ENCODE measurements at places on chromosomes 4 and X. TPM values are rescaled to one million over a fixed set of nuclear protein-coding genes. Genes with fewer than 3 reads are reported as not detected.

Gene MAOA
- 362 TPM for total RNA-seq

Gene SPANXN4
- not detected for total RNA-seq

Gene MBTPS2
- 9.6 TPM for total RNA-seq

DNA sequence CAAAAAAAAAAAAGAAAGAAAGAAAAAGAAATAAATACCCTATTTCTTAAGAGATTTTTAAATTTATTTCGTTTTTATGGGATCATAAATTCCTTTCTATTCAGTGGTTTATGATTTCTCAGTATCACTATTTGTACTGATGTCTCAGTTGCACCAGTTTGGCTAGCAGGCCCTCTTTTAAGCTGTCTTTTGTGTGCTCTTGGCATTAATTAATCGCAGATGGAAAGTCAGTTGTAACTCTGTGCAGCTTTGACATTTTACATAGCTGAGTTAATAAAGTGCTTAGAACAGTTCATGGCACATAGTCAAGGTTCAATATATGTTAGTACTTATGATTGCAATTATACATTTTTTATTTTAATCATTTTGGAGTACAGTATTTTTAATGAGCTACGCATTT is 123.7 kb upstream of the NUDT6 start:
- no peak for DNase-seq
- no peak overlapping the region for H3K27ac ChIP-seq
- no peak overlapping the region for H3K4me3 ChIP-seq

DNA sequence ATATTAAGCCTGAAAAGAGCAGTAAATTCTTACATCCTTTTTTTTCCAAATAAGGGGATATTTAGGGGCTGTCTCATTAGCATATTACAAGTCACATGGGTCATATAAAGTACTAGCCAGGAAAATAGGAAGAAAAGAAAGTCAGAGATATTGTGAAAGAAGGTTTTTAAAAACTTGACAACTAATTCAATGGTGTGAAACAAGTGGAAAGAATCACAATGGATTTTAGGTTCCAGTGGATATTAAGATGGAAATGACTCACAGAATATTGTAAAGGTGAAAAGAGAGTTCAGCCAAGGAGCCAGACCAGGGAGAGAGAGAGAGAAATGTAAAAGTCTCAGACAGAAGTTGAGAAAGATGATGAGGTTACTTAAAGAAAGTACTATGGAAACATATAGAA is 297.2 kb downstream of the IQCM start:
- H3K36me3 ChIP-seq, result no peaks in the 10 kb centered on the region
- DNase-seq, result no peak
- H3K27me3 ChIP-seq, result no peaks in the 10 kb centered on the region
- H3K27ac ChIP-seq, result no peak overlapping the region
- H3K4me1 ChIP-seq, result no peaks in the 10 kb centered on the region

DNA sequence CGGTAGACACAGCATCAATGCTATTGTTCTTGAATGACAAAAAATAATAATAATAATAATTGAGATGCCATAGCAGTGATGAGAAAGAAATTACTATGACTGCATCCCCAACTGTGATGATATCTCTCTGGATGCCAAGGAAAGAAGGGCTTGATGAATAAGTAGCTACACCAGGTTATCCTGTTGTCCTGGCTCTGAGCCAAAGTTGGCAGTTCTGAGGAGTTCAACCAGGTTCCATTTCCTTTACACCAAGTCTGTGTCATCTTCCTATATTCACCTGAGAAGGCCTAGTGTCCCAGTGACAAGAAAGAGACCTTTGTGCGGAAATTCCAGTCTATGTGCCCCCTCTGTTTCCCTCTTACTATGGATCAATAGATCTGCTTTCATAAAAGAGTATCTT is 3.4 kb upstream of the MAML3 start:
- H3K27me3 ChIP-seq, result no peaks in the 10 kb centered on the region
- DNase-seq, result no peak
- H3K27ac ChIP-seq, result no peak overlapping the region
- H3K4me3 ChIP-seq, result no peak overlapping the region
- no peaks in the 10 kb centered on the region for H3K4me1 ChIP-seq

- H3K27me3 ChIP-seq, result no peaks in the 10 kb centered on the region
- H3K4me3 ChIP-seq, result no peak overlapping the region
- no peak for DNase-seq
- no peak overlapping the region for H3K27ac ChIP-seq
- H3K36me3 ChIP-seq, result no peaks in the 10 kb centered on the region
Observed at GRCh38 chr4:145851511-145852201, 87.0 kb downstream of the ZNF827 start.

DNA sequence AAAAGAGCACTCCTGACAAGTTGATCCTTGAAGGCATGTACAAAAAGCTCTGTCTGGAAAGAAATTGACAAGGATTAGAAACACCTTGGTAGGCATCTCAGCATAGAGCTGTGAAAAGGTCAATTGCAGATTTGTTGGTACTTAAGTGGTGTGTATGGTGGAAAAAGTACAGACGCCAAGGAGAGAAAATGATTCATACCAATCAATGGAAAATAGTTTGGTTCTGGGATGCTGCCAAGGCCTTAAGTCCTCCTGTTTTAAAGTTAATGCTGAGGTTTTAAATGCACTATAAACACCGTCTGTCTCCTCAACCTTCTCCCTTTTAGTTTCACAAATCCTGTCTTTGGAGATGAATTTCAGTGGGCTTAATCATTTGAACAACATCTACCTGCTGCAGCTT is 524.1 kb downstream of the IL15 start:
- no peak overlapping the region for H3K4me3 ChIP-seq
- no peaks in the 10 kb centered on the region for H3K4me1 ChIP-seq
- DNase-seq, result no peak
- no peaks in the 10 kb centered on the region for H3K27me3 ChIP-seq

DNA sequence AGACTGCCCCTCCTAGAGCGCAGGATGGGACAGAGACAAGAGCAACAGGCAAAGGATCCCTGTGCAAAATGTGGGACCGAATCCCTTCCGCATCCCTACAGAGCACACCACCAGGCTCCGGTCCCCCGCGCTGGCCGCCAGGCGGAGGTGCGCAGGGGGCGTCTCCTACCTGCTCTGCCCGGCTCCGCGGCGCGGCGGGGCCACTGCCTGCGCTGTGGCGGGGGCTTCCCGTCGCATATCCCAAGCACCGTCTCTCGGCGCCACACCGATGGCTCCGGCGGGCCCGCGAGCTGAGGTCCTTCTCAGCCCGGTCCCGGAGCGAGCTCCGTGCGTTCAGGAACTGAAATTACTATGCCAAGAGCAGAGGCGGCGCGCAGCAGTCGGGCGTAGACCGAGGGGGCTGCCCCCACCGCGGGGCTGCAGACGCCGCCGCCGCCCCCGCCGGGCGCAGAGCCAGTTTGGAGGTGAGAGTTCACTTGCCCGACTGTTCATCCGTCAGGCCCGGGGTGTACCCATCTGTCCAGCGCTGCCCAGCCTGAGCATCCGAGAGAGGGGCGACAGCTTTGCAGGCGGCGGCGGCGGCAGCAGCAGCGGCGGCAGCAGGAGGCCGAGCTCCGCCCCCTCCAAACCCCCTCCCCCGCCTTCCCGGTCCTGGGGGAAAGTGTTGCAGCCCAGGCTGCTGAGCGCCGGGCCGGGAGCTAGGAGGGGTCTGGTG is at the start of gene GPRIN3:
Gene GPRIN3, minus strand, starts transcription at position 355 of the 715 bp plus-strand sequence. CDS start 57,690 bp downstream, outside the sequence.
- DNase-seq, result peak; percentile 51
- no peaks in the 10 kb centered on the region for H3K36me3 ChIP-seq
- H3K4me3 ChIP-seq, result peak within 1 kb of the TSS; percentile 62
- no peaks in the 10 kb centered on the region for H3K27me3 ChIP-seq
